ENCODE measurements at places on chromosomes 4 and X.
A peak's percentile ranks its signal among the peaks of the same experiment; 100 is the strongest.

DNA sequence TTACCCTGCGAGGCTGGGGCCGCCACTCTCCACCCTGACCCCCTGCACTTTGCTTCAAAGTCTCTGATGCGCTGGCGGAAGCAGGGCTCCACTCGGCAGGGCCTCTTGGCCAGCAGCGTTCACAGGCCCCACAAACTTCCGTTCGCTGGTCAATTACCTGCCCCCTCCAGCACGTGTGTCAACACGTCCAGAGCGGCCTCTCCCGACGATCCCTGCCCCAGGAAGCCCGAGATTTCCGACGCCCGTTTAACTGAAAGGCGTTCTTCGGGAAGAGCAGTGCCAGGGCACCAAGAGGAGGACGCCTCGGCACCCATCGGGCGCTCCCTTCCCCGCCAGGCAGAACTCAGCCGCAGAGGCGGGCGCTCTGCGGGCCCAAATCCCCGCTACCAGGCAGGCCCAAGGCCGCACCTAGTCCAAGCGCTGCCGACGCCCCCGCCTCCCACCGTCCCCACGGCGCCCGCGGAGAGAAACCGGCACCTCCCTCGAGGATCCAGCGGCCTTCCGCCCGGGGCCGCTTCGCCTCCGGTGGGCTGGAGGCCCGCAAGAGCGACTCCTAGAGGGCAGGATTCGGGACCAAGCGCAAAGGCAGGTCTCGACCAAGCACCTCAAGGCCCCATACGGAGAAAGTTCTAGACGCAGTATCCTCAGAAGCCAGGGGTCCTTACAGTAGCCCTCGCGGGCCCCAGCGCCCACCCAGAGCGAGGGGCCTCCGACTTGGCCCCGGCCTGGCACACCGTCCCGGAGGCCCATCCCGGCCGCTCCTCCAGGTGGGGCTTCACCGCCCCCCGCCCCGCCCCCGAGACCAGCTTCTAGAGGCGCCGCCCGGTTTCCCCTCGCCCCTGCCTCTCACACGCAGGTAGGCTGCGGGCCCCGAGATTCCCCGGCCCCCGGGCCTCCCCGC lies 586 bp downstream of the BCAP31 start:
- DNase-seq, result no peak

- no peak for DNase-seq
Observed at GRCh38 chrX:153984351-153985178, 12.0 kb downstream of the TMEM187 start.

GRCh38 chrX:68433155-68433980 lies at the start of gene OPHN1:
OPHN1 (minus strand) TSS chrX:68433495; CDS start chrX:68433020, 475 bp downstream.
- DNase-seq, result peak; percentile 22

DNA sequence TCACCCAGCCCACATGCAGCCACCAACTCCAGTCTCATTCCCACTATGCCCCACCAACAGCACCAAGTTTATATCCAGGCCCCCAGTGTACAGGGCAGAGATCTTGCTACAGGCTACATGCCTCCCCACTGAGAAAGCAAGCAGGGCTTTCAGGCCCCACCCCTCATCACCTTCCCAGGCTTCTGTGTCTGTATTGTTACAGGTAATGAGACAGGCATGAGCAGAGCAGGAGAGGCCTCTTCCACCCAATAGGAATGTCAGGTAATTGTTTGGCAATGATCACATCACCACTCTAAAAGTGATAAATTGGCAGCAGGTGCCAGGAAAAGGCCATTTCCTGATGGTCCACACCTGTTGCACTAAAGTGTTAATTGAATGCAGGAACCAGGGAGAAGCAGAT lies 102.5 kb downstream of the ZNF518B start:
- no peak for DNase-seq

- DNase-seq, result no peak
Observed at GRCh38 chr4:38328989-38329729, 334.8 kb upstream of the KLF3 start.

GRCh38 chr4:104457308-104457981 lies 37.2 kb downstream of the CXXC4 start:
- no peak for DNase-seq

GRCh38 chrX:91108761-91109160 lies 325.9 kb upstream of the PABPC5 start:
- no peak for DNase-seq

DNA sequence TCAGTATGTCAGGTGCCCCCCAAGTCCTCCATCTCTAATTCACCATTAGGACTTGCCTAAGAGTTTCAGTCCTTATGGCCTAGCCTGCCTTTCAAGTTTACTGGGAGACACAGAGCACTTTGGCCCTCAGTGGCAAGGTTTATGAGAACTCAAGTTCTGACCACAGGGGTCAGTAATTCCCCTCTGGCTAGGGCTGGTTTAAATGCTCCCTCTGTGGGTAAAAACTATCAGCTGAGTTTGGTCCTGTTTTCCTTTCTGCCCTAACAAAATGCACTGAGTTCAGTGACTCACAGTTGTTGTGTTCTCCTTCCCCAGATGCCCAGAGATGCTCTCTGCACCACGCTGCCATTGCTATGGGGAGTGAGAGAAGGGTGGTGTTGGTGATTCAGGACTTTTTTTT lies 163.2 kb downstream of the RELL1 start:
- no peak for DNase-seq

DNA sequence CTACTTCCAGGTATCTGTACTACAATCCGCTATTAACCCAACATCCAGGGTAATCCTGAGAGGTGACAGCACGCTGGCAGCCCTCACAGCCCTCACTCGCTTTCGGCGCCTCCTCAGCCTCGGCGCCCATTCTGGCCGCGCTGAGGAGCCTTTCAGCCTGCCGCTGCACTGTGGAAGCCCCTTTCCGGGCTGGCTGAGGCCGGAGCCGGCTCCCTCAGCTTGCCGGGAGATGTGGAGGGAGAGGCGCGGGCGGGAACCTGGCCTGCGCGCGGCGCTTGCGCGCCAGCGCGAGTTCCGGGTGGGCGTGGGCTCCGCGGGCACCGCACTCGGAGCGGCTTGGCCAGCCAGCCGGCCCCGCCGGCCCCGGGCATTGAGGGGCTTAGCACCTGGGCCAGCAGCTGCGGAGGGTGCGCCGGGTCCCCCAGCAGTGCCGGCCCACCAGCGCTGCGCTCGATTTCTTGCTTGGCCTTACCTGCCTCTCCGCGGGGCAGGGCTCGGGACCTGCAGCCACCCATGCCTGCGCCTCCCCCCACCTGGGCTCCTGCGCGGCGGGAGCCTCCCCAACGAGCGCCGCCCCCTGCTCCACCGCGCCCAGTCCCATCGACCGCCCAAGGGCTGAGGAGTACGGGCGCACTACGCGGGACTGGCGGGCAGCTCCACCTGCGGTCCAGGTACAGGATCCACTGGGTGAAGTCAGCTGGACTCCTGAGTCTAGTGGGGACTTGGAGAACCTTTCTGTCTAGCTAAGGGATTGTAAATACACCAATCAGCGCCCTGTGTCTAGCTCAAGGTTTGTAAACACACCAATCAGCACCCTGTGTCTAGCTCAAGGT lies 87.3 kb downstream of the PRSS12 start:
- no peak for DNase-seq

DNA sequence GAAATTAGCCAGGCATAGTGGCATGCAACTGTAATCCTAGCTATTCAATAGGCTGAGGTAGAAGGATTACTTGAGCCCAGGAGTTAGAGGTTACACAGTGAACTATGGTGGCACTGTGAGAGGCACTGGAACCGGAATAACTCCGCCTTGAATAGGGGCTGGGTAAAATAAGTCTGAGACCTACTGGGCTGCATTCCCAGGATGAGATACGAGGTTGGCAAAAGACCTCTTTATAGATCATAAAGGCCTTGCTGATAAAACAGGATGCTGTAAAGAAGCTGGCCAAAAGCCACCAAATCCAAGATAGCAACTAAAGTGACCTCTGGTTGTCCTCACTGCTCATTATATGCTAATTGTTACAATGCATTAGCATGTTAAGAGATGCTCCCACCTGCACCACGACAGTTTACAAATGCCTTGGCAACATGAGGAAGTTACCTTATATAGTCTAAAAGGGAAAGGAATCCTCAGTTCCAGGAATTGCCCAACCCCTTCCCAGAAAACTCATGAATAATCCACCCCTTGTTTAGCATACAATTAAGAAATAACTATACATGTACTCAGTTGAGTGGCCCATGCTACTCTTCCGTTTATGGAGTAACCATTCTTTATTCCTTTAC lies 88.6 kb downstream of the CENPC start:
- DNase-seq, result no peak

DNA sequence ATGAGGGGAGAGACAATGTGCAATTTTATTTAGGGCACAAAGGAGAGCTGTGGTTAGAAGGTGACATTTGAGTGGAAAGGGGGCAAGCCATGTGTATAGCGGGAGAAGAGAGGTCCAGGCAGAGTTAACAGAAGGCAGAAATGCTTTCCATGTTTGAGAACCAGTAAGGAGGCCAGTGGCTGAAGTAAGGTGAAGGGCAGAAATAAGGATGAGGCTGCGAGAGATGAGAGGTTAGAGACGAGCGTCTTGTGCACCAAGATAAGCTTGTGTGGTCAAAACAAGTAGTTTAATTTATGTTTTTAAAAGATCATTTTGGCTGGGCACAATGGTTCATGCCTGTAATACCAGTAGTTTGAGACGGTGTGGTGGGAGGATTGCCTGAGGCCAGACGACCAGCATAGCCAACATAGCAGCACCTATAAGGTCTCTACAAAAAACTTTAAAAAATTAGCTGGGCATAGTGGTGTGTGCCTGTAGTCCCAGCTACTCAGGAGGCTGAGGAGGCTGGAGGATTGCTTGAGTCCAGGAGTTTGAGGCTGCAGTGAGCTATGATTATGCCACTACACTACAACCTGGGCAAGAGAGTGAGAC lies 8.5 kb downstream of the HTT start:
- DNase-seq, result no peak

DNA sequence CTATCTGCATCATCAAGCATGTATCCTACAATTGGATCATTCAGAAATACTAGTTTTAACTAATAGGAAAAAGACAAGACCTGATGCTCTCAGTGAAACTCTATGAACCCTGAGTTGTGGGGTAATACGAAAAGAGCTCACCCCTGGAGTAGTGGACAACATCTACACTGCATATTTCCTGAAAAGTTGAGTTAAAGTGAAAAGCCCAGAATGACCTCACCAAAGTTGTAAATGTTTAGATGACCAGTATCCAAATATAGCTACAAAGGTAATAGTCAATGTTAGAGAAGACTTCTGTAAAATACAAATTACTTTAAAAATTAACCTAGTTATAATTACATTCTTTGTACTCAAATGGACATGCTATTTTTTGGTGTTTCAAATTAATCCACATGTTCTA lies 52.8 kb upstream of the SRPX start:
- DNase-seq, result no peak

DNA sequence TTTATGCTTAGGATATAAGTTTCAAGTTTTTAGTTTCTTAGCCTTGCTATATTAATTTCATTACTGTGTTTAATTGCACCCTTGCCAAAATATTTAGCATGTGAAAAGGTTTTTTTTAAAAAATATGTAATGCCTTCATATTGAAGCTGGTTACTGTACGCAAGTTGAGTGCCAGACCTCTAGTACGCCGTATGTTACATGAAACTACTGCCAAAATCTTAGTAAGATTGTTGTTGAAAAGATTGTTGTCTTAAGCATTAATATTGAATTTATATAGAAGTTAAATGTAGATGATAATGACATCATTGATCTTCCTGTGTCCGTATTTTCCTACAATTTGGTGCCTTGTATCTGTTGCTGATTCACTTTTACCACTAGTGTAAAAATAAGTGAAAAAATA lies 37.1 kb downstream of the FAM133A start:
- DNase-seq, result no peak

All from substantia nigra (tissue), 51 donors.